Airway epithelial cell (primary cell): ENCODE measurements at places on chromosomes 5 and 9. TPM values are rescaled to one million over a fixed set of nuclear protein-coding genes. Genes with fewer than 3 reads are reported as not detected.

Gene RLN2
- 0.56 and 1.3 TPM in 2 replicates for total RNA-seq

Gene THOC3
- total RNA-seq, result 133 and 146 TPM in 2 replicates

Gene CDC26
- total RNA-seq, result 36.1 and 49.1 TPM in 2 replicates

Gene ZNF484
- total RNA-seq, result 3.4 and 4.9 TPM in 2 replicates

Gene PCDHGA11
- total RNA-seq, result 3.3 and 5.2 TPM in 2 replicates

Gene BARX1
- not detected in 2 replicates for total RNA-seq
